ENCODE measurements at places on chromosomes 3 and 15. TPM values are rescaled to one million over a fixed set of nuclear protein-coding genes. Genes with fewer than 3 reads are reported as not detected.
A peak's percentile ranks its signal among the peaks of the same experiment; 100 is the strongest.

DNA sequence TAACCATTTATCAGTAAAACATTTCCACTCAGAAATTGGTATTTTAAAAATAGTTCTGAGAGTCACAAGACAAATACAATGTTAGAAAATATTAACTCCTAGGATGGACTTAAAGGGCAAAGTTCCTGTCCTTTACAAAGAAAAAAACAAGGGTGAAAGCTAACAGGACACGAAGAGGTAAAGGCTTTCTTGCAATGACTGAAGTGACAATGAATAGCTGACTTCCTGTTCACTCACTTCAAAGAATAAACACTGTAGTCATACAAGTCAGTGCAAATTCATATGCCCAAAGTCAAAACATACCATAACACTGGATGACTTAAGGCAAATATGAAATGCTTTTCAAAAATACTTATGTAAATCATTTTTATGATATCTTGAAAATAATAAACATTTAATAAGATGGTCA lies 1389.8 kb upstream of the ALCAM start:
- DNase-seq, result no peak

- no peak for DNase-seq
Measured at GRCh38 chr3:190562866-190563510, 49.1 kb downstream of the IL1RAP start.

CORO2B gene
- not detected for polyA plus RNA-seq

TM2D3 gene
- 32.6 TPM for polyA plus RNA-seq

DNA sequence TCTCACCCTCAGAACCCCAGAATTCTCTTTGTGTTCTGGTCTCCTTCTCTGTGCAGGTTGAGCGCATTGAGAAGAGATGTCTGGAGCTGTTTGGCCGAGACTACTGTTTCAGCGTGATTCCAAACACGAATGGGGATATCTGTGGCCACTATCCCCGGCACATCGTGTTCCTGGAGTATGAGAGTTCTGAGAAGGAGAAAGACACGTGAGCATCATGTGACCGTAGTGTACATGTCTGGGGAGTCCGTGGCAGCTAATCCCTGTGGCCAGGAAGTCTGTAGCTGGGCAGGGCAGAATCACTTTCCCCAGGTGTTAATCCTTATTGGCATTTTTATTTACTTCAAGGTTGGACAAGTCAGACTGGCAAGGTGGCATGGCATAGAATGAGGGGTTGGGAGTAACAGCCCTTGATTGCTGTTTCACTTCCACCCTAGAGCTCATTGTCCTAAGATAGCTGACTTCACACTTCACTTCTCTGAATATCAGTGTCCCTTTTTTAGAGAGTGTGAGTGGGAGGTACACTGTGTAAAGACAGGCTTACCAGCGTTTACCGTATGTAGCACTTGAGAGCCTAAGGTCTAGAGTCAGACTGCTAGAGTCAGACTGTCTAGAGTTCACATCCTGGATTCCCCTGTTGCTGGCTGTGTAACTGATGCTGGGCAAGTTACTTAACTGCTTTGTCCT lies 4.4 kb downstream of the MTMR14 start:
- DNase-seq, result no peak

ABHD14A gene
- 13.2 TPM for polyA plus RNA-seq

DPPA2 gene
- not detected for polyA plus RNA-seq

- DNase-seq, result no peak
Measured at GRCh38 chr3:187183903-187184302, 13.4 kb upstream of the RTP1 start.

- no peak for DNase-seq
Measured at GRCh38 chr3:106067711-106068110, 198.9 kb upstream of the CBLB start.

DNA sequence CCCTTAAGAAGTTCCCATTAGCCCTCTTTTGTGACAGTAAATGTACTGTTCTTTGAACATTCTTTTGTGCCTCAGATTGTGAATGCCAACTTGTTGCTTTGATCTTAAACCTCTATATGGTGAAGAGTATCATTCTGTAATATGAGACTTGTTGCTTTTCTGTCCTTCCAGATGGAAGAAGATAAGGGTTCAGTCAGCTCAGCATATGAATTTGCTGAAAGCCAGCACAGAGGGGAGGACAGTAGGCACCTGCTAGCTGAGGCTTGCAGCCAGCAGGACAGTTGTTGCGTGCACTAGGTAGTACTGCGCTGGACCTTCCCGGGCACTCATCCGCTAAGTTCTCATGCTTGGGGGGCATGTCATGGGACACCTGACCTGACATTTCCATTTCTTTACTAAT lies 74.7 kb downstream of the DCUN1D1 start:
- no peak for DNase-seq

- DNase-seq, result no peak
Measured at GRCh38 chr15:43958861-43959330, 132.1 kb downstream of the WDR76 start.

GRCh38 chr3:59601486-59601885 lies 551.7 kb upstream of the CFAP20DC start:
- no peak for DNase-seq

GRCh38 chr15:72128359-72128758 lies 10.2 kb downstream of the SENP8 start:
- DNase-seq, result no peak

SRGAP3 gene
- 0.87 TPM for polyA plus RNA-seq

GRCh38 chr15:29920515-29920914 lies 98.2 kb upstream of the TJP1 start:
- DNase-seq, result no peak

- no peak for DNase-seq
Measured at GRCh38 chr3:37520907-37521341, 340.8 kb upstream of the CTDSPL start.

NMD3 gene
- 16.8 TPM for polyA plus RNA-seq

- DNase-seq, result no peak
Measured at GRCh38 chr3:46715507-46716175, 2.0 kb downstream of the PRSS50 start.

DNA sequence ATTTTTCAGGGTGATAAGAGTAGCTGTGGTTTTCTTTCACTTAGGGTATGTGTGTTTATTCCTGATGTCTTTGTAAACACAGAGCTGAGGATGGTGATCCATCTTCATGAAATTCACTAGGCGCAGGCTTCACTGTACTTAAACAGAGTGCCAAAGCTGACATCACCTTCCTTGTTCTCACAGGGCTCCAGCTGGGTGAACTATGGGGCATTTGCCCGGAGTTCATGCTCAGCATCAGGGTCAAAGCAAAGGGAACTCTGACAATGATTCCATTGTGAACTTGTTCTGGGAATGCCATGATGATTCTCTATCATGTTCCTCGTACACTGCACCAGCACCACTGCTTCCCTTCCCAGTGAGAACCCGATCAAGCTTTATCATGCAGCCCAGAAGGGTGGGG lies 184.8 kb upstream of the P2RY1 start:
- DNase-seq, result no peak

ARPIN gene
- polyA plus RNA-seq, result 13.3 TPM

TMEM115 gene
- polyA plus RNA-seq, result 36.2 TPM

- no peak for DNase-seq
Measured at GRCh38 chr3:141385406-141386125, 17.3 kb downstream of the ZBTB38 start.

- DNase-seq, result no peak
Measured at GRCh38 chr3:134105876-134106556, 76.3 kb upstream of the SLCO2A1 start.

DNA sequence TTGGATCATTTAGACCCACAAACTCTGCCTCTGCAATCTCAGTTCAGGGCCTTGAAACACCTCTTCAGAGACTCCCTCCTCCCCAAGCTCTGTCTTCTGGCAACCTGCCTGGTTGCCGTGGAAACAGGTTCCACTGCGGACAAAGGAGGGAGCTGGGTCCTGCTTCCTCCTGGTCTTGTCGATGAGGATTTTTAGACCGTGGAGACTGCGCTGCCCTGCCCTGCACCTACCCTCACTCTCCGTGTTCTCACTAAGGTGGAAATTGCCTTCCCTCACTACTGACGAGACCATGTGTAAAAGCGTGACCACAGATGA lies at the start of gene RTP1:
Gene RTP1 (plus strand): TSS at position 152 of the 315 bp plus-strand sequence. CDS start 30 bp downstream, at position 182.
- no peak for DNase-seq

KLHL40 gene
- not detected for polyA plus RNA-seq

VEPH1 gene
- 0.44 TPM for polyA plus RNA-seq

NDUFB4 gene
- polyA plus RNA-seq, result 173 TPM

SLC22A13 gene
- polyA plus RNA-seq, result 0.22 TPM

DNA sequence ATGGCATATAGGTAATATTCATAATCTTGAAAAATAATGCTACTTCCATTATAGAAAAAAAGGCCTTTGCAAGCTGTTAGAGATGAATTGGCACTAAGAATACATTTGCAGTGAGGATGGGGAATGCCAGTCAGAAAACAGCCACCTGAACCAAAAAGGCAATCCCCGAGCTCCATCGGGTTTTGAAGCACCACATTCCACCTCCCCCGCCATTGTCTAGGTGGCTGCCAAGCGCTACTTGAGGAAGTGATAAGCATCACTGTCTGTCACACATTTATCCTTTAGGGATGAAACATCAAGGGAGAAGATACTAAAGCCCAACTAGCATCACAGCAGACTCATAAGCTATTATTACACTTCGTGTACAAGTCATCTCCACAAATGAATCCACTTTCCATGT lies 112.8 kb downstream of the OSBPL10 start:
- DNase-seq, result no peak

C15orf62 gene
- polyA plus RNA-seq, result not detected

DNA sequence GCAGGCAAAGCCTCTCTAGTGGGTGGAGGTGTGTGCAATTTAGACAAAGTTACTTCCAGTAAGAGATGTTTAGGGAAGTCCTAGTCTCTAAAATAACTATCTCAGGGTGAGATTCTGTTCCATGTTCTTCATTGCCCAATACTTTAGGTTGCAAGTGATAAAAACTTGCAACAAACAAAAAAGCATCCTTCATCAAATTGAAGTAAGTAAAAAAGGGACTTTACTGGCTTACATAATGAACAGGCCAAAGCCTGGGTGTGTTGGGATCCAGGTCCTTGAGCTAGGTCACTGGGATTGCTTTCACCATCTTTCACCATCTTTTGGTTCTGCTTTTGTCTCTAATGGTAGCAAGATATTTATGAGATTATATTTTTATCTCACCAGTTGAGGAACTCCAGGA lies 38.3 kb downstream of the CX3CR1 start:
- peak; percentile 66 for DNase-seq

DNA sequence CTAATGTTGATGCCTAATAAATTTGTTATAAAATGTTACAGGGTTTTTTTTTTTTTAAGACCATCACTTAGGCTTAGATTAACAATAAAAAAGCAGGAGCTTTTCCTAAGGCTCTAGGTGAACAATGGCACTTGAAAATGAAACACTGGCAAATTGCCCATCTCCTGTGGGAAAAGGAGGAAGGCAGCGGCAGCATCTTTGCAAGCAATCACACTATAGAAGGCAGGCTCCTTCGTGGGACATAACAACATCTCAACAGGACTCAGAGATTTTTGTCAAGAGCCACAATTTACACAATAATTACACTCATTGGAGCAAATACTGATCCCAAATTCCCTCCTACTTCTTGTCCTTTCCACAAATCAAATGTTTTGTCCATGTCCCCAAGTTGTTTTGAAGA lies 646.7 kb downstream of the ROBO2 start:
- no peak for DNase-seq

GRCh38 chr15:47184003-47184907 lies 533.0 kb upstream of the SEMA6D start:
- no peak for DNase-seq

DNA sequence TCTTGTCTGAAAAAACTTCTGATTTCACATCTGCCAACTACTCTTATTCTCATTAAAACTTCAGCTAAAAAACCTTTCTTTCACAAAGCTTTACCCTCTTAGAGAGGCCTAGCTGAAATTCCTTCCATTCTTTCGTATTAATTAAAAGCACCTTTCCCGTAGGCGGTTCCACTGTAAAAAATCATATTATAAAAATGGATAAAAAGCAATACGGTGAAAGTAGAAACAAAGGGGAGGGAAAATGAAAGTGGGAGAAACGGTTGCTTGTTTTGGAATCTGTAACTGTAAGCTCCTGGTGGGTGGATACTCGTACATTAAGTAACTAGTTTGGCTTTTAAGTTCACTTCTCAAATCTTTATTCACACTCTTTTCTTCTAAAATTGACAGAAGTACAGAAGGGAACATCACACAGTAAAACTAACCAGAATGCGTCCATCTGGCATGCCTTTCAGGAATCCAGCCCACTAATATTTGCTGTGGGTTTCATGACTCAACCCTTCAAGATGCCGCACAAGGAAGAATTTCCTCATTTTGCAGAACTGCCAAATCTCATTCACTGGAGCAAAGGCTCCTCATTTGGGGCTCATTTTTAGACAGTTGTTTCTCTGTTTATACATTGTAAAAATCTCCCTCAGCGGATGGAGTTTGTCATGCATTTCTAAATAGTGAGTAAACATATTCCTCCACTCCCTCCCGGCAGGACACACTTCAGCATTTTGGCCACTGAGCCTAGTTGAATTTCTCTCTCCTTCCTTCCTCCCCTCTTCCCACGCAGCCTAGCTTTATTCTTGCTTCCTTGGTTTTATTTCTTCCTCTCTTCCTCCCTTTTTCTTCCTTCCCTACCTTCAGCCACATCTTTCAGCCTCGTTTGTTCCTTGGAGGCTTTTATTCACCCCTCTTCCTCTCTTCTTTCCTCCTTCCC lies 419.5 kb upstream of the NAALADL2 start:
- DNase-seq, result peak; percentile 61

GRCh38 chr3:25915673-25916072 lies 125.8 kb downstream of the OXSM start:
- DNase-seq, result no peak

- DNase-seq, result no peak
Measured at GRCh38 chr3:44680921-44681455, 31.5 kb upstream of the ZNF502 start.

DNA sequence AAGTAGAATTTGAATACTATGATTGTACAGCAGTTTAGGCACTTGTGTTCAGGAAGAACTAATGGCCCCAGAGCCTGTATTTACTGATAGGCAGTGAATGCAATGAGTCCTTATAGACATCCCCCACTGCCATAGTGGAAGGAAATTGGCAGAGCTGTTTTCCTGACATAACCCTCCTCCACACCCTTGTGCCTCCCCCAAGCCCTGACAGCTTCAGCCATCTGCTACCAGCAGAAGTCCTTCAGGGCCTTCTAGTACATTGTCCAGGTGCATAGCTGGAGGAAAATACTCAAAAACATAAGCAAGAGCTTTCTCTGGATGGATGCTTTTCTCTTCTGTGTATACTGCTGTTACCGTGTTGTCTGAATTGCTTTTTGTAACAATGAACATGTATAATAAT lies 20.6 kb downstream of the ARHGAP31 start:
- no peak for DNase-seq

DNA sequence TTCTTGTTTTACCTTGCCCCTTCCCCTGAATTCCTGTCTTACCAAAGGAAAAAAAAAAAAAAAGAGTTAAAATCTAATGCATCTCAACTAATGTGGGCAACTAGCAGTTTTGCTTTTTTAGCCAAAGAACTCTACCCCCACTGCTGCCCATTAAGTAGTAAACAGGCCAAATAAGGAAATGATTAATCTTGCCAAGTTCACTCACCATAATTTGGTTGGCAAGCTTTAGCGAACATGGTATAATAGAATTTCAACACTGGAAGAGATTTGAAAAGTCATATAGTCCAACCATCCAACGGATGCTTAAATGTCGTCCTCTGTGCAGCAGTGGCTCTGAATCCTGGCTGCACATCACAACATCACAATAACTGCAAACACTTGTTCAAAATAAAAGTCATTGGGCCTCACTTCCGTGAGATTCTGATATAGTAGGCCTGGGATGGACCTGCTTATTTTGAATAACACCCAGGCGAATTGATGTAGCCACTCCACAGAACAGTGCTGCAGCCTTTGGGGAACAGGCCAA lies 142.0 kb upstream of the UBE2E1 start:
- DNase-seq, result no peak

GRCh38 chr15:61169904-61170695 lies 59.0 kb downstream of the RORA start:
- DNase-seq, result no peak

- DNase-seq, result no peak
Measured at GRCh38 chr15:87863152-87863551, 393.4 kb downstream of the NTRK3 start.
